ENCODE measurements at places on chromosomes 2 and 18.

GRCh38 chr2:18425210-18425703 lies 135.2 kb downstream of the RDH14 start:
- no peak for DNase-seq

DNA sequence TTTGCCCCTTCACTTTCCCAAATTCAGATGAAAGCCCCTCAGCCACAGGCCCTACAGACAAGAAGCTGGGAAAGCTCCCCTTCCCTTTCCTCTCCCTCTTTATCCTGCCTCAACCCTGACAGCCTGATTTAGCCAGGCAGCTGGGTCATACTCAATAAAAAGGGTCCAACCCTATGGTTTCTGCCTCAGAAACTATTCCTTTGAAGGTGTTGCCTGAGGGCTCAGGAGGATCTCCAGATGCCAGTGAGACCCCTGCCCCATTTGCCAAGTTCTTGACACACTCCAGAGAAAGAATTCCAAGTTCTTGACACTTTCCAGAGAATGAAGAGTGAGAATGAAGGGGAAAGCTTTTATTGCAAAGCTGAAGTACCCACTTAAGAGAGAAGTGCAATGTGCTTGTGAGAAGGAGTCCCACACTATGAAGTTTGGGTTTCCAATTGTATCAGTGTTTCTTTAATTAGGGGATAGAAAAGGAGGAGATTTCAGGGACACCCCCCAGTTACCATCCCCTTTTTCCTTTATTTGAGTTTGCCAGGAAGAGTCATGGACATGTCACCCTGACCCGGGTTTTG lies 576.2 kb downstream of the METTL4 start:
- DNase-seq = no peak

- no peak for DNase-seq
Measured at GRCh38 chr18:46212398-46212797, 108.2 kb downstream of the HAUS1 start.

GRCh38 chr2:95526360-95527341 lies 42.1 kb upstream of the TRIM43B start:
- peak; percentile 79 for DNase-seq

DNA sequence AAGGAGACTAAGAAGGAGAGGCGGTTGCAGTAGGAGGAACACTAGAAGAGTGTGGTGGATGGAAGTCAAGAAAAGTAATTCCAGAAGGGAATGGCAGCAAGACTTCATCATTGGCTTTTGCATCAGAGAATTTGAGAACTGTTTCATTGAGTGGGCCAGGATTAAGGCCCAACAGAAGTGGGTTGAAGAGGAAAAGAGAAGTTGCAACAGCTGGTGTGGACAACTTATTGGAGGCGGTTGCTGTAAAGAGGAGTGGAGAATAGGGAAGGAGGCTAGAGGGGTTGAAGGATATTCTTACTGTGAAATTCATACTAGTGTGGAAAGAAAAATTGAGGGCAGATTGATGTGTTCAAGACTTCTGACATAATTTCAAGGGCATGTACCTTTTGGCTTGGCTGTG lies 168.7 kb upstream of the FN1 start:
- DNase-seq = no peak

- DNase-seq = no peak
Measured at GRCh38 chr2:76429374-76429773, 718.7 kb upstream of the GCFC2 start.

DNA sequence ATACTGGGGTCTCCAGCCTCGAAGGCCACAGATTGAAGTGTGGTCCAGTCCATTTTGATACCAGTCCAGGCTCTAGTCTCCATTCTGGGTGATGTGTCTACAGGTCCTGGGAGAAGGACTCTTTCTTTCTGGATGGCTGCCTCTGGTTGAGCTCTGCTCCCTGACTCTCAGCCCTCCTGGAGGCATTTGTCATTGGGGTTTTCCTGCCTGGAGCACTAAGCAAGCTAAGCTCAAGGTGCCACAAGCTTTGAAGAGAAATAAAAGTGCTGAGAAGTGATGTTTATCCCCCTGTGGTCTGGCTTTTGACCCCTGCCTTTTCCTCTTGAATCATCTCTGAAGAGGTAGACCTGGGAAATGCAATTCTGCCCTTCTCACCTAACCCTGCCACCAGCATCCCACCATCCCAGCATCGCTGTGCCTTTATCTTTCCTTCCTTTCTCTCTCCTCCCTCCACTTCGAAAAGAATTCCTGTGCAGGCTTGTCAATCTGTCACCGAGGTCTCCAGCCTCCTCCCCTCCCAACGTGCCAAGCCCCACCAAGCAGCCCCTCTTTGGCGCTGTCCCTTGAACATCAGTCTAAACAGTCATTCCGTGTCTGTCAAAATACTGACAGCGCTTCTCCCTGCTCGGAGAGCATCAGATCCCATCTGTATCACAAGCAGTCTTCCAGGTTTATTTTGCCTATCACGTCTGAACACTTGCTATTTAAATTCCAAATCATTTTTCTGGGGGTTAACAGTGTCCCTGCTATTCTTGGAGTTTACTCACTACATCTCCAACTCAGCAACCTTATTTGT lies 334.6 kb upstream of the SLC14A2 start:
- DNase-seq = no peak

GRCh38 chr2:191857259-191857805 lies 10.4 kb upstream of the CAVIN2 start:
- DNase-seq = no peak

- DNase-seq = no peak
Measured at GRCh38 chr2:101188683-101189405, 37.7 kb upstream of the TBC1D8 start.

DNA sequence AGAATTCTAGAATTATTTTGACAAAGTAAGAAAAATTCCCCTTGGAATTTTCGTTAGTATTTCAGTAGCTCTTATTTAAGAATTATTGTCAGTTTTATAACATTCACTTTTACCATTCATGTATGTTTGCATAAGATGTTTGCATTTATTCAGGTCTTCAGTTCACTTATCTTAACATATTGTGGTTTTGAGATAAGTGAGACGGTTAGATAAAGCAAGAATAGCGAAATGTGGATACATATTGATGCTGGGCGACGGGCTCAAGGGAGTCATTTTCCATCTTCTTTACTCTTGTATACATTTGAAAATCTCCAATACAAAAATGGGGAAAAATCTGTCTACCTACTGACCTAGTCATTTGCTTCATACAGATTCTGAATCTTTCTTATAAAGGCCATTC lies 156.7 kb upstream of the HDAC4 start:
- no peak for DNase-seq

- peak; percentile 67 for DNase-seq
Measured at GRCh38 chr2:229714080-229714735, at the start of gene DNER. Gene DNER (minus strand): TSS chr2:229714555. CDS start chr2:229714423, 132 bp downstream.

DNA sequence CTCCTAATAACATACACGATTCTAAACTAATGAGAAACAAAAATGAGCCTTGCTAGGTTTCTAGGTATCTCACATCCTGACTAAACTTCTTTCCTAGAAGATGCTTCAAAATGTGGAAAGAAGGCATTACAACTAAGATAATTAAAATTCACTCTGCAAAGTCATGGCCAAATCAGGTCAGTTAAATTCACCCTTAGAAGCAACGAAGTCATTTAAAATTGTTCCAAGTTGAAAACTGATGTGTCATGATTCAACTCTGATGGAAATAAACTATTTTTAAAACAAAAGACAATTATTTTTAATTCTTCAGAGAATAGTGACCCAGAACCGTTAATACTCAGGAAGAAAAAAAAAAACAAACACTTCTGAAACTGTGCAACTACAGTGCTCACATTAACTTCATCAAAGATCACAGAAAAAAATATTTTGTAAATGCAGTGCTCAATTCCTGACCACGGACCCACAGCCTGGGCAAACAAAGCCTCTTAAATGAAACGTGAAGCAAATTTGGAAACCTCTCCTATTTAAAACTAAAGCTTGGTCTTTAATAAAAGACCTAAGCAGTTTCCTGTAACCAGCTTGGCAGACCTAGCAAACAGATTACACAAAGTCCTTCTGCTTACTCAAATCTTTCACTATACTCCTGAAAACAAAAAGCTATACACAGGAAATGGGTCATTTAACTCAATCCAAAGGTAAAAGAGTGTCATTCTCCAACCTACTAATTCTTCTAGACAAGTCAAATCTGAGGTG lies 39.0 kb downstream of the CHN1 start:
- no peak for DNase-seq

GRCh38 chr2:182128821-182129707 lies 143.4 kb downstream of the PPP1R1C start:
- no peak for DNase-seq

GRCh38 chr2:165920748-165921147 lies 32.8 kb downstream of the TTC21B start:
- no peak for DNase-seq

- no peak for DNase-seq
Measured at GRCh38 chr18:36045241-36045991, 21.9 kb downstream of the RPRD1A start.

- no peak for DNase-seq
Measured at GRCh38 chr2:65939687-65940086, 495.2 kb upstream of the MEIS1 start.

GRCh38 chr18:62524440-62525200 lies 1.8 kb downstream of the ZCCHC2 start:
- peak; percentile 65 for DNase-seq

DNA sequence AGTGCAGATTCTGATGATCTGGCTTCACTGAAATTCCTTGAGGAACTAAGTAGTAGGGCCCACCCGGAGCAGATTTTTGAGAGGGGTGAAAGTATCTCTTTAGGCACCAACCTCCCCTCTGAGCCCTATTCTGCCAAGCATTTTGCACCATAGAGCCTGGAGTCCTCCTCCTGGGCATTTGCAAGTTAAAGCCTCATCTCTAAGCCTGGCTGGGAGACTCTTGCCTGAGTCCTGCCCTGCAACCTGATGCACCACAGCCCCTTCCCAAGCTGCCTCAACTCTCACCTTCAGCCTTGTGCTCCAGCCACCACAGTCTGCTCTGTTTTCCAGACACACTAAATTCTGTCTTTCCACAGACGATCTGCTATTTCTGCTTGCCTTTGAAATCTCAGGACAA lies 79.6 kb upstream of the PKDCC start:
- no peak for DNase-seq

- no peak for DNase-seq
Measured at GRCh38 chr18:64017870-64018269, 48.0 kb downstream of the SERPINB8 start.

DNA sequence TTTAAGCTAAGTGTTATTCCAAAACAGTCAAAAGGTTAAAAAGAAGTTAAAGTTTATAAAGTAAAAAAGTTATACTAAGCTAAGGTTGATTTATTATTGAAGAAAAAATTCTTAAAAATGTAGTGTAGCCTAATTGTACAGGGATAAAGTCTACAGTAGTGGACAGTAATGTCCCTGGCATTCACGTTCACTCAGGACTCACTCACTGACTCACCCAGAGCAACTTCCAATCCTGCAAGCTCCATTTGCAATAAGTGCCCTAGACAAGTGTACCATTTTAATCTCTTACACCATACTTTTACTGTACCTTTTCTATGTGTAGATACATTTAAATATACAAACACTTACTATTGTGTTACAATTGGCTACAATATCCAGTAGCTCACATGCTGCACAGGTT lies 86.1 kb downstream of the CACNB4 start:
- DNase-seq = no peak

Data from stimulated activated CD4-positive, alpha-beta T cell treated with anti-CD3 and anti-CD28 coated beads, Interleukin-2, amount 100 ng/mL, for 24 hours (primary cell).